ENCODE measurements at places on chromosomes 16 and 17.

DNA sequence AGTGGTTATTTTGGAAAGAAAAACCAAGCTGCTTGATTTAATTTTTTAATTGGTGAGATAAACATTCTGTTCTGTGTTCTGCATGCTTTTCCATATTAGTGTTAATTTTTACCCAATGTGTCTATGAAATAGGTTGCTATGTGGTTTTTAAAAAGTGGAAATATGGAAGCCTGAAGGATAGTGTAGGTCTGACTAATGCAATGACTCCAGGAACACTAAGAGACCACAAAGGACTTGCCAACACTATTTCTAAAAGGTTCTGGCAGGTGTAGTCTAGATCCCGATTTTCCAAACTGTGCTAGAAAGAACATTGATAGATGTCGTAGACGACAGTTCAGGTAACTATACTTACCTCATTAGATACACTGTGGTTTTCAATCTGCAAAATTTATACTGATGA, 877.4 kb upstream of the GOT2 start:
- peak; percentile 5 for DNase-seq

- no peak for DNase-seq
Observed at GRCh38 chr17:78226759-78227454, 4.5 kb upstream of the TMEM235 start.

DNA sequence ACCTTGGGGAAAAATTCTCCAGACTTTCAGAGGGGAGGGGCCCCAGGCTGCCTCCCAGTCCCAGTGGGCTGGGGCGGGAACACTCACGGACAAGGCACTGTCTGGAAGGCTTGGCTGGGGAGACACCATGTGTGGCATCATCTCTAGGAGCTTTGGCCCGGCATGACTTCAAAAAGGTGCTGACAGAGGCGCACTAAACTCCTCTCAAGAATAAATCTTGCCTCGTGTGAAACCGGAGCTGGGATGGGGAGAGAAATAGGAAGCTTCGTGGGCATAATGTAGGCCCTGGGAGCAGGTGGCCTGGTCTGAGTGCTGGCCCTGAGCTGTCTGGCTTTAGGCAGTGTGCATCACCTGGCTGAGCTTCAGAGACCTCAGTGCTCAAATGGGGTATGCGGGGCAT, 5.7 kb downstream of the WSCD1 start:
- DNase-seq = no peak

- no peak for DNase-seq
Observed at GRCh38 chr17:78923660-78924453, 1.3 kb downstream of the TIMP2 start.

GRCh38 chr17:74574489-74575142, 7.3 kb upstream of the CD300H start:
- no peak for DNase-seq

DNA sequence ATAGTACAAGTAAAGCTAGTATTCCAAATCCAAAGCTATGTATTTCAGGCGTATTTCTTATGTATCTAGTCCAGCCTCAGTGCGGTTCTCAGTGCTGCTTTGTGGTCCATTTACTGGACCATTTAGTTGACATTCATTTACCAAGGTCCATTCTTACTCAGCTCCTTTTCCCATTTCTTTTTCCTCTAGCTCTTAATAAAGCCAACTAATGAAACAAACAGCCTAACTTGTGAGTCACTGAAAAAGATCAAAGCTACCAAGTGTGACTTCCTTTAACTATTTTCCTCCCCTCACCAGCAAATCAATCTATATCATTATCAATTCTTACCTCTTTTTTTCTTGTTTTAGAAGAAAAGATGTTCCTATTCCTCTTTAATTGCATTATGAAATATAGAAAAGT, 64.0 kb downstream of the CYB561 start:
- DNase-seq = no peak

- DNase-seq = no peak
Observed at GRCh38 chr17:77877646-77878355, 80.7 kb upstream of the TNRC6C start.

- no peak for DNase-seq
Observed at GRCh38 chr17:41475421-41475820, 5.5 kb downstream of the KRT35 start.

DNA sequence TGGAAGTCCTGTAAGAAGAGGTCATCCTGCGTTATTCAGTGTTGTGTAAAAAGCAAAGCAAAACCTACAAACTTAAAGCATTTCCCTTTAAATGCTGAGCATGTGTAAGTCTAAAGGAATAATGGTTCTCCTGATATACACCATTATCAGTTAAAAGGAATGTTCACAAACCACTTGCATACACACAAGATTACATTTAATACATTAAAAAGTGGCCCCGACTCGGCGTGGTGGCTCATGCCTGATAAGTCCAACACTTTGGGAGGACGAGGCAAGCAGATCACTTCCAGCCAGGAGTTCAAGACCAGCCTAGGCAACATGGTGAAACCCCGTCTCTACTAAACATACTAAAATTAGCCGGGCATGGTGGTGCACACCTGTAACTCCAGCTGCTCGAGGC, 30.5 kb downstream of the CPPED1 start:
- no peak for DNase-seq

DNA sequence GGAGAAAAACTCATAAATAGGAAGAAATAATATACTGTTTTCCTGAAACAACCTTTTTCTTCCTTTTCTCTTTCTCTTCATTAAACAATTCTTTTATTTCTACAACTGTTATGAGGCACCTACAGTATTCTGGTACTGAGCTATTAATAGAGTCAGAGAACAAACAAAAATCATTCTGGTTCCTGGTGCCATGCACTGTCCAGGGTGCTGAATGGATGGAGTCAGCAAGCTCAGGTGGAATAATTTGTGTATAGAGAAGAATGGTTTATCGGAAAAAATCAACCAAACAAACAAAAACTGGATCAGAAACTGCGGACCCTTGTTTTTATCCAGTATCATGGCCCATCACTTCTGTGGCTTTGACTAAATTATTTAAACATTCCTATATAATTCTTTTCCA, 430.3 kb upstream of the GOT2 start:
- peak; percentile 2 for DNase-seq

DNA sequence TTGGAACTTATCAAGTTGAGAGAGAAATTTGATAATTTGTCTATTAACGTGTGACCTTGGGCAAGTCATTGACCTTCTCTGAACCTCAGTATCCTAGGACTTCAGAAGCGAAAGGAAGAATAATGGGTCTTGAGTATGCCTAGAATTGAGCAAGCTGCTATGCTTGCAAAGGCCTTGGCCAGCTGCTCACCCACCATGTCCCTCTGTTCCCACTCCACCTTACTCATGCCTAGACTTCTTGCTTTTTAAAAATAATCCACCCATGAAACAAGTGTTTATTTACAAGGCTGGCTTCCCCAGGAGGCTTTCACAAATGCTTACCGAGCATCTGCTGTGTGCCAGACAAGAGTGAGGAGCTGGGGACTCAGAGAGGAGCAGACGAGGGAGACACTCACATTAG, 590.6 kb downstream of the MAF start:
- no peak for DNase-seq

GRCh38 chr16:30924913-30925631, 1.7 kb downstream of the FBXL19 start:
- no peak for DNase-seq

DNA sequence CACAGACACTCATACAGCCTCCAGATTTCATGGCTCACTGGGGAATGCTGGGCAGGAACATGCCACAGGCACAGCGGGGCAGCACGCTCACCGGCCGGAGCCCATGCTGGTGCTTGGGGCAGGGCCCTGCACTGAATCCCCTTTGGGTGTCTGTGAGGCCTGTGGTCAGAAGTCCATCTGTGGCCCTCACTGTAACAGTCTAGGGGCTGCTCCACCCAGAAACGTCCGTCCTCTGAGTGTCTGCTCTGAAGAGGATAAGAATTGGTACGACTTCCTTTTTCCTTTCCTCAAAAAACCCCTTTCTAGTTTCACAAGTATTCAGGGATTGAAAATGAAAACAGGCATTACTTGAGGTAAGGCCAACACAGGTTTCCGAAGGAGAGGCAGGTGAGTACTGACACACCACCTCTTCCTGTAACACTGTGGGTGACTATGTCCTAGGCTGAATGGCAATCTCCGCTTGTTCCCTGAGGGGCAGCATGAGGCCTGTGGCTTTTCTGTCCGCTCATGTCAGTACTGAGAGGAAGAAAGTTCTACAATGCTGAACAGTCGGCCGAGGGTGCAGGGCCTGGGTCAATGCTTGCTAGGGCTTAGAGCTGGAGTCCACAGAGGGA, 42.5 kb downstream of the TMEM11 start:
- DNase-seq = no peak

DNA sequence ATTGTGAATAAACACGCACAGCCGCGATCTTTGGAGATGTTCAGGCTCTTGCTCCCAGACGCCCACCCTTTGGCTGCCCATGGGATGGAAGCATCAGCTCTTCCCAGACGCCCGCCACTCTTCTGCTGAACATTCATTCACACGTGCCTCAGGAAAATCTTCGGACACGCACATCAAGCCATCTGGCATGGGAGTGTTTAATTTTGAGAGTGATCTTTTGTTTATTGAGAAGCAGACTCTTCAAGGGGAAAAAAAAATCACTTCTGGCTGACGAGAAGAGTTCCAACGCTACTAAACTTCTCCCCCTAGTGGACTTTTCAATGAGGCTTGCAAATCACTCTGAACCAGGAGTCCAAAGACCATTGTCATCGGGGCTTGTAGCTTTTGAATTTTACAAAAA, 62.0 kb upstream of the NUDT7 start:
- DNase-seq = peak; percentile 41

DNA sequence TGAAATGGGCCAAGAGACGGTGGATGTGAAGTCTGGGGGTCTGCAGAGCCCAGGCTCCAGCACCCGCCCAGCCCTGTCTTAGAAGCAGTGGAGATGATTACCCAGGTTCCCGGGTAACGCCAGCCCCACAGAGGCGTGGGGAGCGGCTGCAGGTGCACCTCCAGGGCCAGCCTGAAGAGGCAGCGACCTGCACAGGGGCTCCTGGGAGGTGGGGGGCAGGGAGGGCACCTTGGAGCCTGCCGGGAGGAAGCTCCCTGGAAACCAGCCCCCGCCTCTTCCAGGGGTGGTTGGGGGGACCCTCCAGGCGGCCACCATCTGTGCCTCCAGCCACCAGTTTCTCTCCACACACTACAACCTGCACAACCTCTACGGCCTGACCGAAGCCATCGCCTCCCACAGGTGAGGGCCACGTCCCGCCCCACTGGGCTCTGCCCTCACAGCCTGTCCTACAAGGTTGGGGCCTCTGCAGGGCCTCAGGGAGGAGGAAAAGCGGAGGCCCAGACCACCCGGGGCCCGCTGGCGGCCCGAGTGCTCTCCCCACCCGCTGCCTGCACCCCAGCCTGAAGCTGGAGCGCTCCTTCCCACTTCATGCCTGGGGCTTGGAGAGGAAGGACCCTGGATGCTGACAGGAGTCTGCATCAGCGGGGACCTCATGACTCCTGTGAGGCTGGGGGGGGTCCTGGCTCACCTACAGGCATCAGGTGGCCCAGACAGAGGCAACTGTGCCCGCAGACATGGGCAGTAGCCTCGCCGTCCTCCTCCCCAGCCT, 10.5 kb downstream of the GAA start:
- DNase-seq = no peak

GRCh38 chr16:30658731-30659506, 688 bp downstream of the FBRS start:
- peak; percentile 98 for DNase-seq

DNA sequence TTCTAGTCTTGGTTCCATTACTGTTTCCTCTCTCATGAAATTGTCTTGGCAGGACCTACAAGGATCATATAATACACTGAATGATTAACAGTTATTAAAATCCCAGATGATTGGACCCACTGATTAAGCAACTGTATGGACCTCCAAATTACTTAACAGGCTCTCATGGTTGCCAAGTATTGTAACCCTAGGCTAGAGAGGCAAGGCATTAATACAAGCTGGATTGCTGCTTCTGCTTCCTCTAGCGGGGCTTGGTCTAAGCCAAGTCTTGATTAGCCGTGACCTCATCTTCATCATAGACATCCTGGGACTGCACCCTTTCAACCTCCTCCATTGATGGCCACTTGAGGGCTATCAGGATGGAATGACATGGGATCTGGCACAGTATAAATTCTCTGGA, 46.9 kb downstream of the SYCE1L start:
- no peak for DNase-seq

GRCh38 chr16:89174055-89174827, 2.7 kb downstream of the CDH15 start:
- DNase-seq = no peak

GRCh38 chr17:63474586-63475460, 2.0 kb upstream of the ACE start:
- DNase-seq = no peak

GRCh38 chr16:78278056-78278450, 178.6 kb downstream of the WWOX start:
- no peak for DNase-seq

- DNase-seq = peak; percentile 57
Observed at GRCh38 chr16:53598511-53599275, 95.7 kb upstream of the AKTIP start.

DNA sequence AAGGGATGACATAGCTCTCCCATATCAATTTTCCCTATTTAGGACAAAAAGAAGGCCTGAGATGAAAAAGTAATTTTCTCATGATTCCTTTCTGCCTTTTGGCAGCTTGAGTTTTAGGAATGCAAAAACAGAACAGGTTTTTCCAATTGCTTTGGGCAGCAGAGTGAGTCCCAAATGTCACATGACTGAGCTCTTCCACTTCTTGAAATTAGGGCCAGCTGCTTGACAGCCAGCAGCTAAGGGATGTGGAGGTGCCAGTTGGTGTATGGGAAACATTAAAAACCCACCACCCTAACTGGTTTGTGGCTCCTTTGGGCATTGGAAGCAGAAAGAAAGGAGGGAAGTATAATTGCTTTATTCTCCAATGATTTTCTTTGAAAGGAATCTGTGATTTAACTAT, 133.8 kb upstream of the FAM20A start:
- DNase-seq = no peak

- DNase-seq = peak; percentile 40
Observed at GRCh38 chr17:9021158-9021991, at the start of gene NTN1. TSS of gene NTN1 (plus strand) at chr17:9021510. CDS start at chr17:9022374, 864 bp downstream.

- no peak for DNase-seq
Observed at GRCh38 chr16:88390735-88391134, 8.0 kb downstream of the ZNF469 start.

DNA sequence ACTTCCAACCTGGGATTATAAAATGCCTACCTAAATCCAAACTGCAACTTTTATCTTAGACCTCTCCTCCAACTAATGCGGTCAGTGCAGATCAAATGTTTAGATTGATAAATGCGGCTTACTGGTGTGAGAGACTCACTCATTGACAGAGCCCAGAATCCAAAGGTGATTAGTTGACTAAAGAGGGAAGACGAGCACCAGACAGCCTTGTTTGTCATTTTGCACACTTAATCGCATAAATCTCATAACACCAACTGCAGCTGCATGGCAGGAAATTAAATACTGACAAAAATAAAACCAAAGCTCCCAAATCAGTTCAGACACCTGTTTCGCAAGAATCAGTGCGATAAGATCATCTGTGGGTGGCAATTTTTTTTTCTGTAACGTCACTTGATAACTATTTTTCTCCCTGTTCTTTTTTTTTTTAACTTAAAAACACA, 35.9 kb downstream of the NACA2 start:
- no peak for DNase-seq

GRCh38 chr16:61993108-61993507, 43.1 kb downstream of the CDH8 start:
- DNase-seq = no peak

Data from fibroblast of skin of abdomen (primary cell).